ENCODE measurements at places on chromosomes 16 and 17.

- DNase-seq = no peak
These were observed 6.8 kb upstream of the SP6 start for GRCh38 chr17:47857551-47858455.

DNA sequence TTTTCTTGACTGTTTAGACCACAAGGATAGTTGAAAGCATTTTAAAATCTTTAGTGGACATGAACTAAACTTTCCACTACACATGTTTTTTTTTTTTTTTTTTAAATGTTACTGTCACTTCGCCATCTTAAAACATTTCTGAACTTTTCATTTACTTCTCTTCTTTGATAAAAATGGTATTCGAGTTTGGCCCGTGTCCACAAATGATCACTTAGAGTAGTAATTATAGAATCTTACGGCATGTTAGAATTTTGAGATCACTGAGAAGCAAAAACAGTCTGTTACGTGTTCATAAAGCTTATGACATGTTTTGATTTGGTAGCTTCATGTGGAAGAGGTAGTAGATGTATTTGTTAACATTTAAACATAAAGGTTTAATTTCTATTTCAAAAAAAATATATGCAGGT, 1.1 kb downstream of the NSRP1 start:
- DNase-seq = no peak

DNA sequence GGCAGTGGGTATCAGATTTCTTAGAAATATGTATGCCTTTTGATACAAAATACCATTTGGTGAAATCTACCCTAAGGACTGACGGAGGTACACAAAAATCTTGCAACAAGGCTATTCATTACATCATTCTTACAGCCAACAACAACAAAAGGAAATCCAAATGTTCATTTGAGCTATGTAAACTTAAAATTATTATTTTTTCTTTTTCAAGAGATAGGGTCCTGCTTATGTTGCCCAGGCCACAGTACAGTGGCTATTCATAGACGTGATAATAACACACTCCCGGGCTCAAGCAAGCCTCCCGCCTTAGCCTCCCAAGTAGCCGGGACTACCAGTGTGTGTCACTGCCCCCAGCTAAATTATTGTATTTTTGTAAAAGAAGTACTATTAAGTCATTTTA, 9.0 kb downstream of the SRR start:
- DNase-seq = no peak

DNA sequence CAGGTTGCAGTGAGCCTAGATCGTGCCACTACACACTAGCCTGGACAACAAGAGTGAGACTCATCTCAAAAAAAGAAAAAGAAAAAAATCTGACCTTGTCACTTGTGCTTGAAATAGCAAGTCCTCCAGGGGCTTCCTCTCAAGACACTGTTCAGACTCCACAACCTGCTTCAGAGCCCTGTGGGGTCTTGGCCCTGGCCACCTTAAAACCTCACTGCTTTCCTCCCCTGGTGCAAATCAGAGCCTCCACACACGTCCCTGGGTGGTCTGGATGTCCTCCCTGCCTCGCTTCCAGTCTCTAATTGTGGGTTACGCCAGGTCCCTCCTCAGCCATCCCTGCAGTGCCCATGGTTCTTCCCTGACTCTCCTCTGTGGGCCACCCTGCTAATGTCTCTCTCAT, 4.7 kb downstream of the ACD start:
- no peak for DNase-seq

- DNase-seq = no peak
These were observed 19.2 kb upstream of the ZFHX3 start for GRCh38 chr16:73066927-73067670.

GRCh38 chr16:70759666-70760065, 41.3 kb downstream of the VAC14 start:
- no peak for DNase-seq

DNA sequence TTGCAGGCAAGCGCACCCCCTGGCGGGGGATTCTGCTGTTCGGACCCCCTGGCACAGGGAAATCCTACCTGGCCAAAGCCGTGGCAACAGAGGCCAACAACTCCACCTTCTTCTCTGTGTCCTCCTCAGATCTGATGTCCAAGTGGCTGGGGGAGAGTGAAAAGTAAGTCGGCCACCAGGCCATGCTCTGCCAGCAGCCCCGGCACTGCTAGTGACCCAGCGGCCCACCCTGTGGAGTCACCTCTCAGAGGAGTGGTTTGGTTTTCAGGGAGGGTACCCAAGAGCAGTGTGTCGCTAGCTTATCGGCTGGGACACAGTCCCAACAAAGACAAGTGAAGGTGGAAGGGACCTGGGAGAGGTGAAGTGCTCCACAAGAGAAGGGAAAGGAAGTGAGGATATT, 8.2 kb downstream of the VPS4A start:
- DNase-seq = no peak

- no peak for DNase-seq
These were observed 67.7 kb downstream of the GAS7 start for GRCh38 chr17:10130677-10131076.

GRCh38 chr16:1435921-1436697, 5.2 kb downstream of the PERCC1 start:
- DNase-seq = no peak

DNA sequence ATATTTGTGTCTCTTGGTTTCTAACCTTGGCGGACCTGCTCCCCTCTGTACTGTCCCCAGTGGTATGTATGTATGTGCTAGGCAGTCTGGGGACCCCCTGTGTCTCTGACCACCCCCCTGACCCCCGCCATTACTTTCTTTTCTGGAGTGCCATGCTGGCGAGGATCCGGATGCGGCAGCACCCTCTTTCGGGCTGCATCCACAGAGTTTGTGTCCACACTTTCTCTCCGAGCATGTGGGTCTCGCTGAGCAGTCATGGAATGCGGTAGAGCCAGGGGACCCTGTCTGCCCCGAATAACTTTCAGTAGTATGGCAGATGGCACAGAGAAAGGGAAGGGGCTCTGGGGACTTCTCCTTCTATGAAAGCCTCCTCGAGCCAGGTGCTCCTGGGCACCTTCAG, 17.0 kb downstream of the KCTD2 start:
- DNase-seq = no peak
